ENCODE measurements at places on chromosomes 3 and 15. TPM values are rescaled to one million over a fixed set of nuclear protein-coding genes. Genes with fewer than 3 reads are reported as not detected.

Gene ATOSA
- total RNA-seq: 10.0 TPM

Gene SCN11A
- total RNA-seq: not detected

Gene PLSCR5
- total RNA-seq: not detected

Gene SLC15A2
- total RNA-seq: not detected

Gene HESX1
- total RNA-seq: not detected

Gene WDR49
- not detected for total RNA-seq

Gene CATSPER2
- total RNA-seq: 0.38 TPM

Gene C3orf22
- not detected for total RNA-seq

Gene GPR62
- total RNA-seq: not detected

Gene PDZRN3
- total RNA-seq: 35.6 TPM

Gene EAF2
- not detected for total RNA-seq

Gene MKRN2OS
- total RNA-seq: not detected

Gene NANOGP8
- not detected for total RNA-seq
